SK-N-MC (cell line): ENCODE measurements at places on chromosomes 7 and 10.

DNA sequence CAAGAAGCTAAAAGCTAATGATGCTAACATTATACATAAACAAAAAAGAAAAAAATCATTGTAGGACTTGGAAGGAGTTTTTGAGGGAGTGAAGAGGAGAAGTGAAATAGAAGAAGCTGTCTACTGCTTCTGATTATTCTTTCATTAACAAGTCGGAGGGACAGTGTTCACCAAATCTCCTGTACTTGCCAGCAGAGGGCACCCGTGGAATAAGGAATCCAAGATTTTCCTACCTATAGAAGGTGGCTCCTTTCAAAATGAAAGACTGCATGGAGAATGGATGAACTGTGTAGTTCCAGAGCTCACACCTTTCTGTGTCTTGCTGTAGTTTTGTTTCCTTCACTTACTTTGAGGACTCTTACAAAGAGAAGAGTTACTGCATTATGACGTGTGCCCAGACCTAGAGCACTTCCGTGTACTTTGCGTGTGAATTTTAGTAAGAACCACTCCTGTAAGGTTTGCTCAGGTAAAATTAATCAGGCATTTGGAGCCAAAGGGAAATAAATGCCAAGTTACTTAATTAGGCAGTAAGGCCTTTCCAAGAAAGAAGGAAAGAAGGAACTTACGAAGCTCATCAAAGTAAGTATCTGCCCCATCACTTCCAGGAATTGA lies 145.1 kb downstream of the SEMA3D start:
- DNase-seq = no peak

GRCh38 chr7:46150202-46150601 lies 229.1 kb upstream of the IGFBP3 start:
- DNase-seq = no peak

- no peak for DNase-seq
Observed at GRCh38 chr7:105638334-105638733, 57.0 kb upstream of the EFCAB10 start.

DNA sequence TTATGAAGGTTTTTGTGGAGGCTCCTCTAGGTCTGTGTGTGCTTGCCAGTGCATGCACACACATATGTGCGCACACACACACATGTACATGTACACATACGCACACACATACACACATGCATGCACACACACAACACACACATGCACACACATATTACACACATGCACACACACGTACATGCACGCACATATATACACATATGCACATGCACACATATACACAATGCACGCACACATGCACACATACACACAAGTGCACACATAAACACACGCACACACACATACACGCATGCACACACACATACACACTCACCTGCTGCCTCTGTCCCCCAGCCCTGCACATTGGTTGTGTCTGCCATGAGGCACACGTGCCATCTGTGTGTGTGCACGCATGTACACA lies 66.3 kb downstream of the NEURL1 start:
- DNase-seq = no peak

GRCh38 chr10:79547973-79548372 lies 12.2 kb downstream of the SFTPA2 start:
- no peak for DNase-seq

DNA sequence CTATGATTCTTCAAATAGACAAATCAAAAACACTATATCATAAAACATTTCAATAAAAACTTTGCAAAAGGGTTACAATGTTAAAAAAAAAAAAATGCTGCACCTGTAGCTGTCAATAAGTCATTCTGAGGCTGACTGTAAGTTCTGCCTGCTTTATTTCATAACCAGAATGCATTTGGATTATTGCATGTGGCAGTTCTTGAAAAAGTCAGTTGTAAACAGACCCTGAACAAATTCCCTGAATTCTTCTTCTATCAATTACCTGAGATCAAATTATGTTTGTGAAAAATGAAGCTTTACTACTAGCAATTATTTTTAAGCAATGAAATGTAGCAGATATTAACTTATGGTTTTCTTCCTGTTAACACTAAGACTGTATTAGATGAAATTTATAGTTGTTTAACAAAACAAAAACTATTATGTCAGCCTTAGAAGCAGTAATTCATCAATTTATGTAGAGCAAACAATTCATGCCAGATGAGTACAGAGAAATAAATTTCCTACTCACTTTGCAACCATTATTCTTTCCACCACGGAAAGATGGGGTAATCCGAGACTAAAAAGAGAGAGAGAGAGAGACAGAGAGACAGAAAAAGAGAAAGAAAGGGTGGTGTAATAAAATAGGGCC lies 107.8 kb downstream of the SFMBT2 start:
- DNase-seq = no peak

GRCh38 chr10:29068302-29068701 lies 220.6 kb upstream of the LYZL1 start:
- no peak for DNase-seq

GRCh38 chr10:69087590-69088470 lies at the start of gene SRGN:
SRGN (plus strand) TSS chr10:69088103; CDS start chr10:69088158, 55 bp downstream.
- no peak for DNase-seq

DNA sequence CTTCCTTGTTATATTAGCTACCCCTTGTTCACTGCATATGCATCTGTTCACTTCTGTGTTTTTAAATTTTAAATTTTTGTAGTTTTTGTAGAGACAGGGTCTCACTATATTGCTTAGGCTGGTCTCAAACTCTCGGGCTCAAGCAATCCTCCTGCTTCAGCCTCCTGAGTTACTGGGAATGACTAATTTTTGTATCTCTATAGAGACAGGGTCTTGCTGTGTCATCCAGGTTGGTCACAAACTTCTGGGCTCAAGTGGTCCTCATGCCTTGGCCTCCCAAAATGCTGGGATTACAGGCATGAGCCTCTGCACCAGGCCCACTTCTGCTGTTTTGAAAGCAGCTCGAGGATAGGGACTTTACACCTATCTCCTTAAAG lies 64.6 kb downstream of the PRTFDC1 start:
- DNase-seq = no peak

GRCh38 chr7:3518546-3518945 lies 217.5 kb downstream of the SDK1 start:
- DNase-seq = no peak

DNA sequence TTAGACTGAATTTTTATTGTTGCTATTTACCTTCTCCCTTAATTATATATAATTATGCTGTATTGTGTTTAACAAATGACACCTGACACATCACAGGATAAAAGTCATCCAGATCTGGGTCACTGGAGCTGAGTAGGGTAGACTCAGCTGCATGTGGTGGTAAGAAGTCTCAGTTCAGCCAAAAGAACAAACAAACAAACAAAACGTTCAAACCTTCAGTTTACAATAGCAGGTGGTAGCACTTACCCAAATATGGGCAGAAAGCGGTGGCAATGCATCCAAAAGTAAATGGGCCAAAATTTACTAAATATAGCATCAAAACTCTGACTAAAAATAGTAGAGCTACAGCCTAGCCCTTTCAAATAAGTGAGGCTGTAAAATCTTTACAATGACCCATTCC lies 42.2 kb downstream of the ZWINT start:
- DNase-seq = no peak

- DNase-seq = no peak
Observed at GRCh38 chr7:158993591-158993990, 137.2 kb downstream of the DYNC2I1 start.

DNA sequence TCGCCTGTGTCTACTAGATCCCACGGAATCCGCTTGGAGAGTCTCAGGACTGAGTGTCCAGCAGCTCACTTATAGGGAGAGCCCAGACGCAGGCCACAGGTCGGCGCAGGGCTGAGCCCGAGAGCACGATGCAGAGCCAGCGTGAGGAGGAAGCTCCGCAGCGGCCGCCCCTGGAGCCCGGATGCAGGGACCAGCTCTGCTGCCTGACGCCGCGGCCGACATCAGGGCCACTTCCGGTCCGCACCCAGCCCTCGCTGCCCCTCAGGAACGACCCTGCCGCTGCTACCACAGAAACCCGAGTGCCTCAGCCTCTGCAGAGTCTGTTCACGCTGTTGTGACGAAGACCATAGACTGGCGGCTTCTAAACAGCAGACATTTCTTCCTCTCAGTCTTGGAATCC lies 275.8 kb upstream of the PPP2R2D start:
- DNase-seq = no peak
